ENCODE measurements at places on chromosomes 3 and 15. TPM values are rescaled to one million over a fixed set of nuclear protein-coding genes. Genes with fewer than 3 reads are reported as not detected.
A peak's percentile ranks its signal among the peaks of the same experiment; 100 is the strongest.

Gene TEX55
- total RNA-seq = not detected

Gene RASGRP1
- total RNA-seq = 44.9 TPM

Gene IL17RB
- 0.14 TPM for total RNA-seq

Gene GOLIM4
- total RNA-seq = 0.98 TPM

Gene AGBL1
- total RNA-seq = not detected

Gene CYP8B1
- total RNA-seq = not detected

- DNase-seq = no peak
These were observed 189.8 kb upstream of the PROK2 start for GRCh38 chr3:71974786-71975185.

GRCh38 chr3:149717391-149718056 lies 34.8 kb downstream of the COMMD2 start:
- peak; percentile 50 for DNase-seq

GRCh38 chr3:134449277-134449676 lies 36.5 kb downstream of the ANAPC13 start:
- DNase-seq = peak; percentile 30

GRCh38 chr15:45251888-45252287 lies at the start of gene SLC28A2:
TSS of gene SLC28A2 (plus strand) at chr15:45252234. CDS start at chr15:45253216, 982 bp downstream.
- DNase-seq = no peak

DNA sequence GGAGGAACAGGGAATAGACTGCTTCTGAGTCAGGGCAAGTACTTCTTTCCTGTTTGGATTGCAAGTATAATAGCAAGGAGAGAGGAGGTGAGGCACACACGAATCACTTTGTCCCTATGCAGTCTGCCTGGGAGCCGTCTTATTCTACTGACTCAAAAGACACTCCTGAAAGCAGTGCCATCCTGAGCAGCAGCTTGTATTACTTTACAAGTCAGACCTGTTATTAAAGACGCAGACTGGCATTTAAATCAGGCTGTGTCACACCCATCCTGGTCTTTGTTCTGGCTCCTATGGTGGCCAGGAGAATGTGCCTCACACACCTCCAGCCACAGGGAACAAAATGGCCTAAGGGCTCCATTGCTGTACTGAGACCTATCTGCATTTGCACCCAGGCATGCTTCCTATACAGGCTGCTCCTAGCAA lies 17.9 kb upstream of the SQOR start:
- DNase-seq = no peak

DNA sequence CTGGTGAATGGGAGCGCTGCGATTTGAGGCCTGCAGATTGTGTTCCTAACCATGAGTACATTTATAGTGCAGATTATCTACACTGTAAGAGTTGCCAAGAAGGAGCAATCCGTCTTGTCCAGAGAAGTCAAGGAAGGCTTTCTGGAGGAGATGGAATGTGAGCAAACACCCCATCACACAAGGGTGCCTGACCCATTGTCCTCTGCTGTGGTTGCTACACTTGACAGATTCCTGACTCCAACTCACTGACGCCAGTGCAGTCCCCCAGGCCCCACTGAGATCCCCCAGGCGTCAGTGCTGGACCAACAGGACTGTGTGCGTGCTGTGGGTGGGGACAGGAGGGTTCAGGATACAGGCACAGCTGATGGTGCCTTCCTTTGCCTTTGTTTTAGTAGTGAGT lies 135.9 kb upstream of the TPM1 start:
- no peak for DNase-seq

GRCh38 chr3:113717818-113718217 lies 21.4 kb upstream of the USF3 start:
- DNase-seq = no peak

Measured in activated naive CD4-positive, alpha-beta T cell treated with anti-CD3 and anti-CD28 coated beads for 36 hours (primary cell).